Stimulated activated CD4-positive, alpha-beta T cell treated with anti-CD3 and anti-CD28 coated beads, Interleukin-12 subunit alpha, Interleukin-12 subunit beta, amount 100 ng/mL, for 24 hours (primary cell): ENCODE measurements at places on chromosomes 2 and 18.

DNA sequence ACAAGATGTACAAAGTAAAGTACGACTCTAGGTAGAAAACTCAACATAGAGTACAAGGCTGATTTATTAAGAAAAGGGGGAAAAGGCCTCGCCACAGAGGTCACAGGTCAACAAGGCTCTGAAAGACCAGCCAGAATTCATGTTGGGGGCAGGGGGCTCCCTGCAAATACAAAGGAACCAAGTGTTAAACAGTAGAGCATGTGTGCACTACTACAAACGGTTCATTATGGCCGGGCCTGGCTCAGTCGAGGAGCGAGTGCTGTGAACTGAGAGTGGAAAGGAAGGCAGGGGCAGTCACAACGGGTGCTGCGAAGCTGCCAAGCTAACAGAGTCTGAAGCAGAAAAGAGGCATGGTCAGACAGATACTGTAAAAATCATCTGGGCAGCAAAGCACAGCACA lies 77.1 kb downstream of the MBOAT2 start:
- no peak for DNase-seq

DNA sequence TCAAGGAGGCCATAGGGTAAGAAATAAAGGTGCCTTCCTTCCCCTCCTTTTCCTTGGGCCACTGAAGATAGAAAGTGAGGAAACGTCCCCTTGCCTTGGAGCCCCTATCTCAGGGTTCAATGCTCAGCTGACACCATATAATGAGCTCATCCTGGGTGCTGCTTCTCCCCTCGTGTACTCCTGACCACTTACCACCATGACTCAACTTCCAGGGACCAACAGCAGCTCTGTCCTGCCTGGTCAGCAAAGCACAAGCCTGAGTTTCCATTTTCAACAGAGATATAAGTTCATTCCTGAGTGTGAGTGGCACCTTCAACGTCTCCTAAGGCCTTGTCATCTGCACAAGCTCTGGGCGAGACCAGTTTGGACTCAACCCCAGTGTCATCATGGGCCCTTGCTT lies 151.2 kb downstream of the CAPN13 start:
- DNase-seq, result no peak

- DNase-seq, result no peak
These were observed 218.3 kb upstream of the SMAD7 start for GRCh38 chr18:49169037-49169521.

- no peak for DNase-seq
These were observed 221.0 kb downstream of the MTX2 start for GRCh38 chr2:176490061-176490861.

- no peak for DNase-seq
These were observed 224.5 kb downstream of the IKZF2 start for GRCh38 chr2:212926940-212927339.

- no peak for DNase-seq
These were observed 74.6 kb downstream of the SLC4A3 start for GRCh38 chr2:219701847-219702634.

- DNase-seq, result no peak
These were observed 143.6 kb downstream of the TDRD15 start for GRCh38 chr2:21267232-21267835.

DNA sequence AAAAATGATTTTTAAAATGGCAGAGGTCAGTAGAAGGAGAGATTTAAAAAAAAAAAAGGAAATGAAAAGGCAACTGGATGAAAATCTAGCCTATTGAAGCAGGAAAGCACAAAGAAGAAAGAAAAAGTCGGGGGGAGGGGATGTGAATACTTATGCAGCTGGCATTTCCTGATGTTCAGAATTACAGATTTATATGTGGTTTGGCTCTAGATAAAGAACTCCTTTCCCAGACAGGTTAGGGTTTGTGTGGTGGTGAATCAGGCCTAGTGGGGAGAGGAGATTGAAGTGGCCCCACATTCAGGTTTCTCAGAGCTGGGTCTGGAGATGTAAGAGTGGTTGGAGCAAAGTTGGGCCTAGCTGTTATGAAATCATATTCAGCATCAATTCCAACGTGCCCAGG lies 394.4 kb downstream of the FIGN start:
- no peak for DNase-seq

DNA sequence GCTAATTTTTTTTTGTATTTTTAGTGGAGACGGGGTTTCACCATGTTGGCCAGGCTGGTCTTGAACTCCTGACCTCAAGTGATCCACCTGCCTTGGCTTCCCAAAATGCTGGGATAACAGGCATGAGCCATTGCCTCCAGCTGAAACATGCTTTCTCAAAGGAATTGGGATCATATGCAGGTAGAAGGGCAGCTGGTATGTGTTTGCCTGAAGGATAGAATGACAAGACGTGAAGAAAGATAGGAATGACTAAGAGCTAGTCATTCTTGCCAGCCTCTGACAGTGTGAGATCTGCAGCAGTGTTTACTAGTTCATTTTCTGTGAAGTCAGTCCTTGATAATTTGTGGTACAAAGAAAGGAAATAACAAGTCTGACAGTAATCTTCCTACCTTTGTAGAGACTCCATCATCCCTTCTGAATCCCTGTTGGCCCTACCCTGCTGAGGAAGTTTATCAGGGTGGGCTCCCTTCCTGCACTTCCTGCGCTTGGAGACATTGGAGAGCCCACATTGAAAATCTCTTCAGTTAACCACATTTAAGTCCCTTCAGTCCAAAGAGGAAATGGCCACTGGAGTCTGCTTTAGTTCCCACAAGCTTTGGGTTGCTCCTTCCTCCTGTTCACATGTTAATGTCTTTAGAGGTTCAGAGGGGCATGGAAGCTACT lies 14.7 kb downstream of the CFLAR start:
- DNase-seq, result no peak

DNA sequence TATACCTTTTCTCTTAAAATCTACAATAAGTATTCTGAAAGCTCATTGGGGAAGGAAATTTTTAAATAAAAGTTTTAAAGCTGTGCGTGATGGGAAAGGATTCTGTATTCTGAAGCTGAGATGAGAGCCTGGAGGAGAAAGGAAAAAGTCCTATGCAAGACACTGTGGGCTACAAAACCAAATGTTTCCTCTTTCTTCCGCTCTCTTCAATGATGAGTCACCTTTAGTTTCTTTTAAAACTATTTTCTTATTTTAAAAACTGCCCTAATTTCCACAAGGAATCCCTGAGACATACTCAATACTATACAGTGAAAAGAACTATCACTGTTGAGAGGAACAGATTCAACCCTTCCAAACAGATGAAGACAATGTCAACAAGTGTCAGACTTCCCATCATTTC lies 87.4 kb downstream of the INO80D start:
- DNase-seq, result no peak

- no peak for DNase-seq
These were observed 56.7 kb downstream of the CCDC74A start for GRCh38 chr2:131584380-131584779.

DNA sequence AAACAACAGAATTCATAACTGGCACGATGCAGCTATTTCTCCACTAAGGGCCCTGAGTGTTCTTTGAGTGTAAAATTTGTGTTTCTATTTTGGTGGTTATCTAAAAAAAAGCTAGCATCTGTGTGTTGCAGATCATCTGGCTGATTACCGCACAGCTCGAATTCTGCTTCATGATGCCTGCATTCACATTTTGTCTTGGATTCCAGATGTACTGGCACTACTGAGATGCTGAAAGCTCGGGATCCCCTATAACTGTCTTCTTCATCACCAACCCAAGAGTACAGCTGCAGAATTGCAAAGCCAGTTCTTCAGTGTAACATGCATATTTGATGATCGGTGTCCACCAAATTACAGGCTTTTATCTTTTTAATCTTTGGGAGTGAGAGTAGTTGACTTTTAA lies 51.6 kb upstream of the ZNF532 start:
- no peak for DNase-seq

- no peak for DNase-seq
These were observed 253.0 kb upstream of the NCKAP5 start for GRCh38 chr2:133821107-133821760.

DNA sequence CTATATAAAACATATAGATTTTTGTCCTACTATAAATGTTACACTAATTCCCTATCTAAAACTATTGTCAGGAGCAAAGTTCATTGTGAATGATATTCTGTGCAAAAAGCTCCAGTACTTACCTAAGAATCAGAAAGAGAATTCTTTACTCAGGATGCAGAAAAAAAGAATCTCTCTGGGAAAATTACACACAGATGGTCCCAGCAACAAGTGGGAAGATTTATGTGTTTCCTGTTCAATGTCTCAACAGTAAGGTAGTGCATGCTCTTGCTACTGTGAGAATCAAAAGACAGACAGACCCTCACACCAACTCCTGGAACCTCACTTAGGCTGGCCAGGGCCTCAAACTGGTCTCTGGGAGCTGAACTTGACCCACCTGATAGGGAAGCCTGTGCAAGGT lies 11.2 kb upstream of the NAPG start:
- no peak for DNase-seq

DNA sequence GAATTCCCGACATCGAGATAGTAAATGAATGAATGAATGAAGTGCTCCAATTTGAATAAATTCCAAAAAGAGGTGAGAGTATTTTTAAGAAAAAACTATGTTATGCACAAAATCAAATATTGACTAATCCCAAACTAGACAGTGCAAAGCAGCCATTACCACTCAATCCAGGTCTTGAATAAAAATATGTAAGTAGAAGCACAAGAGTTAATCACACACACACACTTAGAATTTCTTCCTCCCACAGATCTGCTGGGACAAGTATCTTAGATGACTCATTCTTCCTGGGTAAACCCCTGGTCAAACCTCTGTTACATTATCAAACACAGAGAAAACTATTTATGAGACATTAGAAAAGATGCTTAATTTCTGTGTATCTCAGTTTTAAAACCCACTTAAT lies 102.0 kb downstream of the PLA2R1 start:
- no peak for DNase-seq

GRCh38 chr2:78832481-78832880 lies 193.0 kb upstream of the REG3G start:
- DNase-seq, result no peak

- no peak for DNase-seq
These were observed 194.1 kb upstream of the FANCL start for GRCh38 chr2:58435246-58435645.

DNA sequence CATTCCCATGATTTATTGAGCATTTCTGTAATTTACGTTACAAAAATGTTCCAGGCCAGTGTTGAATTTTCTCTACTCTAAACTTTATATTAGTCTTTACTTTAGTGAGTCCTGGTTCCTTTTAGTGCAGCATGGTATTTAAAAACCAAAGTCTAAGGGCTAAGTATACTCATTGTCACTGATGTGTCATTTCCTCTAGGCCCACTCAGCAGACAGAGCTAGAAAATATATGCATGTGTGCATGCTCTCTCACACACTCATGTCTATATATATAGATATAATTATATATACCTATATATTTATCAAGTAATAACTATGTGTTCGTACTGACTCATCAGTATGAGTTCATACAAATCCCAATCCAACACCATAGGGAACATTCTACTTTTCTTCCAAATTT lies 132.5 kb upstream of the SLC8A1 start:
- no peak for DNase-seq

GRCh38 chr18:75467851-75468250 lies 40.3 kb upstream of the SMIM21 start:
- no peak for DNase-seq

- no peak for DNase-seq
These were observed 35.6 kb downstream of the COA5 start for GRCh38 chr2:98572676-98573075.

DNA sequence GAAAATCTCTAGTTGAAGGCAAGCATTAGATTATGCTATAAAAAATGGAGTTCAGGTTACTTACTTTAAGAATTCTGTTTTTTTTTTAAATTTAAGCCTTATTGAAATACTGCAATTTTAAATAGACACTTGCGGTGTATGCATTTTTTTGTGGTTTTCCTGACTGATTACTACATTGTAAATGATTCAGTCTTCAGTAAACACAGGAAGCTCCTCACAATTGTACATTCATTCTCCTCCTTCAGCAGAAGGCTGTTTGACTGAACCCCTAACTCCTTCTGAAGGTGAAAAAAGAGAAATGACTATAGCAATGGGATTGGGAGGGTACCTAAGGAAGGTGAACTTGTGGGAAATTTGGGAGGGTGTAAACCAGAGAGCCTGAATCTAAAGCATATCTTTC lies 136.1 kb downstream of the GCA start:
- no peak for DNase-seq

GRCh38 chr2:233994151-233994550 lies 56.4 kb upstream of the SPP2 start:
- no peak for DNase-seq

DNA sequence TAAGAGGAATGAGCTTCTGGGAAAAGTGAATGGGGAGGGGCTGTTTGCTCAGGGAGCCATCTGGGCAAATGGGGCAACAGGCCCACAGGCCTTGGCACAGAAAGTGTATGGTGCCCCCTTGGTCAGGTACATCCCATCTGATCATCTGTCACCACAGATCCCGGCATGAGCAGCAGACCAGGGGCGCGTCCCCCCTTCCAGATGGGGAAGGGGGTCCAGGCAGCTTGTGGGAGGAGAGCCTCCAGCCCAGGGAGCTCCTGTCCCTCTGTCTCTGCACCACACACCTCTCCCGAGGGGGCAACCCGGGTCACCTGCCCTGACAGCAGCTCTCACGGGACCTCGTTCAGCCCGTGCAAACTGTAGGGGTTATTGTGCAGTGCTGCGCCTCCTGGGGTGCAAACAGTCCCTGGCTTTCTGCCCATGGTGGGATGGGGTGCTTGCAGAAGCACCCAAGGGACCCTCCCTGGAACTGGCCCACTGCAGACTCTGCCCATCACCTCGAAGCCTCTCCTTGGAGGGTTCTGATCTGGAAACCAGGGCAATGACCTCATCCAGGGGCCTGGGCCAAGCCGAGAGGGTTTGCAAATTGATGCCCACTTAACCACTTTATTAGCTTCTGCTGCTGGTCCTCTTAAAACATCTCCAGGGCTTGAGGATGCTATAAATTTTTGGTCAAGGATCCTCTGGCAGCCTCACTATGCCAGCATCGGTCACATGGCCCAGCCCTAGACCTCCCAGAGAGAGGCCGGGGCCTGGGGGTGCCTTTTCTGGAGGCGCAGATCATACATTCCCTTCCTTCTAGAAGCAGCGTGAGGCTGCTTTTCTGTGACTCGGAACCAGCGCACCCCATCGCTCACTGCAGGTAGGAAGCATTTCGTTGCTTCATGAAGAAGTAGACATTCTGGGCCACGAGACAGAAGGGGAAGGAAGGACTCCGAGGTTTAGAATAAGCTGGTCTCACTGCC lies 7.6 kb upstream of the BOK start:
- no peak for DNase-seq

DNA sequence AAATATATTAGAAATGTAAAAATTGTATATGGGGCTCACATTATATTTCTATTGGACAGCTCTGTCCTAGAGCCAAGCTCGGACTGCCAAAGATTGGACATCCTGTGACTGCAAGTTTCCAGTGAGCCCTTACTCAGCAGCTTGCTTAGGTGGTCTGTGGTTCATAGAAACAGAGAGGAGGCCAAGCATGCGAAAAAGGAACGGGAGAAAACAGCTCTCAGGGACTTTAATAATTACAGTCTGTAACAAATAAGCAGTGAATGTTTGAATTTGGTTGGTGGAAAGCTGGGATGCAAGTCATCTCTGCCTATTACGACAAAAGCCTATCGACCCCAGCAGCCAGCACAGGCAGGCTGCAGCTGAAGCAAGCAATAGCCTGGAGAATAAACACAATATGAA lies 35.6 kb downstream of the WIPF1 start:
- DNase-seq, result no peak

GRCh38 chr2:41736105-41736567 lies 311.7 kb upstream of the PKDCC start:
- DNase-seq, result no peak
